ENCODE measurements at places on chromosomes 7 and 10.

GRCh38 chr7:8371742-8372141, 61.7 kb upstream of the NXPH1 start:
- DNase-seq, result no peak

- no peak for DNase-seq
Observed at GRCh38 chr7:116802746-116803152, 59.6 kb upstream of the CAPZA2 start.

DNA sequence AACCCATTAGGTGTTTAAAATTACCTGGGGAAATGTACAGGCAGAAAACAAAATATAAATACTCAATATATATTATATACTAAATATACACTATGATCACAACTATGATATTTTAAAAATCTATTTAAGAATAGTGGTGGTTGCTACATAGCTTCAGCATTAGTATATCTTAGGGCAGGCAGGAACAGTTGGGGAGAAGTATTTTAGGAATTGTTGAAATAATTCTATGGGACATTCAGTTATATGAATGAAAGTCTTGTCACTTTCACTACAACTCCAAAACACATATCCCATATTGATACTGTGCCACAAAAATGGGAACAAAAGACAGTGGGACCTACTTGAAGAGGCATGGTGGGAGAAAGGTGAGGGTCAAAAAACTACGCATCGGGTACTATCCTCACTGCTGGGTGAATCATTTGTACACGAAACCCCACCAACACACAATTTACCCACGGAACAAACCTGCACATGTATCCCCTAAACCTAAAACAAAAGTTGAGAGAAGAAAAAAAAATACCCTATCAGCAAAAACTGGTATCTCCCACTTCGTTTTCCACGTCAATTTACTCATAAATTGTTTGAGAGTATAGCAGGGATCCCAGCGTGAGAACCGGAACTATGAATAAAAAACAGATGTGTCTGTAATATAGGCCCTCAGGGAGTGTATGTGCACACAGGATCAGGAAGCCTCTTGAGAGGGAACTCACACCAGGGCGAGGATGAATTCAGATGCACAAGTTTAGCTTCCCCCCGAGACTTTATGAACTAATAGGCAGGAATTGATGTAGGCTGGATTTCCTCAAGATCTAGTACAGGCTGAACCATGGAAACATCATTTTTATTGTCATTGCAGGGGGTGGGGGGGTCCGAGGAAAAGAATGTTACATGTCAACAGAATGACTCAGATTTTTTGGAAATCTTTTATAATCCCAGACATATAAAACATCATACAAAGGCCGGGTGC, 16.2 kb downstream of the SLC16A12 start:
- DNase-seq, result no peak

DNA sequence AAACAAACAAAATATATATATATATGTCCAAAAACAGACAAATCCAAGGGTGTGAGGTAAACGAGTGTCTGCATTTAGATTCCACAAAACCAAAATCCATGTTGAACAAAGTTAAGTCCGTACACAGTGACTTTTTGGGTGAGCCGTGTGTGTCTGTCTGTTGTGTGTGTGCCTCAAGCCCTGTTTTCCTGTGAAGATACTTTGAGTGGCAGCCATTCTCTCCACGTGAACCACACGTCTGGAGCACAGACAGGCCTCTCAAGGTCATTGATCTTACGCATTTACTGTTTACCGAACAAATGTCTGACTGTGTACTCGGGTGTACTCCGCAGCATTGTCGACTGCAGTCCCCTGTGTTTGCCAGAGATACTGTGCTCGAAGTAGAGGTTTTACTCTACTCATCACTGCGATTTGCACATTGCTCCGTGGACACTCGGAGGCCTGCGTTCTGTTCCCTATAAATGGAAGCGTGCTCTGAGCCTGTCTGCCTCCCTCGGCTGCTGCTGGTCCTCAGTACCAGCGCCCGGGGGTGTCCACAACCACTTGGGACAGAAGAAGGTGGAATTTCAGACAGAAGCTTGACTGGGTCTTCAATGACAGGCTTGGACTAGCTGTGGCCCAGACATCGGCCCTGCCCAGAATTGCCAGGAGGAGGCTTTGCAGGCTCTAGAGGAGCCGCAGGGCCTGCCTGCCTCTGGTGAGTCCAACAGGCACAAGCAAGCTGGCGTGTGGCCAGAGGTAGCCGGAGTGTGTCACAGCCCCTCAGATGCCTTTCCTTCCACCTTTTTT, 22.1 kb downstream of the CYP17A1 start:
- no peak for DNase-seq

GRCh38 chr7:28183627-28184026, 3.0 kb upstream of the JAZF1 start:
- DNase-seq, result no peak

DNA sequence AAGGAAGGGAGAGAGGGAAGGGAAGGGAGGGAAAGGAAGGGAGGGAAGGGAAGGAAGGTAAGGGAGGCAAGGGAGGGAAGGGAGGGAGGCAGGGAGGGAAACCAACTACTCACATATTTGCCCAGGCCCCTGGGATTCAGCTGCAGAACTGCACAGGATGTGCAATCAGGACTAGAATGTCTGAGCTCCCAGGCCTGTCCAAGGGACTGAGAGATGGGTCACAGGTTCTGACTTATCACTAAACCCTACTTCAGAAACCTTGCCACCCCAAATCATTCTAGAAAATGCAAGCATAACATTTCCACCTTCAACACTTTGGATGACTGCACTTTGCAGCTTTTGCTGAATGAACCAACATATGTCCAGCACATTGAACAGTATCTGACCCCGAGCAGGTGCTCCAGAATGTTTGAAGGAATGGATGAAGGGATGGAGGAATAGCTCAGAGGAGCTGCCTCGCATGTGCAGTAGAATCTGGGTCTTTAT, 245.3 kb downstream of the KCNMA1 start:
- no peak for DNase-seq

- no peak for DNase-seq
Observed at GRCh38 chr10:119413093-119413453, 129.4 kb downstream of the RGS10 start.

GRCh38 chr7:108434010-108434409, 22.2 kb downstream of the NRCAM start:
- DNase-seq, result no peak

- no peak for DNase-seq
Observed at GRCh38 chr7:66297579-66297978, 92.4 kb downstream of the TPST1 start.

DNA sequence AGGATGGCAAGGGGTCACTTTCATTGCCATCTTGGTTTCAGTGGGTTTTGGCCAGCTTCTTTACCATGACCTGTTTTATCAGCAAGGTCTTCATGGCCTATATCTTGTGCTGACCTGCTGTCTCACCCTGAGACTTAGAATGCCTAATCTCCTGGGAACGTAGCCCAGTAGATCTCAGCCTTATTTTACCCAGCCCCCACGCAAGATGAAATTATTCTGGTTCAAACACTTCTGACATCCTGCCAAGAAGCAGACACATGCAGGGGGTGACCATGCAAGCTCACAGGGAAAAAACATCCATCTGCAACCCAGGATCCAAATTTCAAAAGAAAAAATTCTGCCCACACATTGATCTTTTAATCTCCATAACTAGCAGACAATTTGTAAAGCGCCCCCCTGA, 88.4 kb upstream of the EEPD1 start:
- DNase-seq, result no peak

DNA sequence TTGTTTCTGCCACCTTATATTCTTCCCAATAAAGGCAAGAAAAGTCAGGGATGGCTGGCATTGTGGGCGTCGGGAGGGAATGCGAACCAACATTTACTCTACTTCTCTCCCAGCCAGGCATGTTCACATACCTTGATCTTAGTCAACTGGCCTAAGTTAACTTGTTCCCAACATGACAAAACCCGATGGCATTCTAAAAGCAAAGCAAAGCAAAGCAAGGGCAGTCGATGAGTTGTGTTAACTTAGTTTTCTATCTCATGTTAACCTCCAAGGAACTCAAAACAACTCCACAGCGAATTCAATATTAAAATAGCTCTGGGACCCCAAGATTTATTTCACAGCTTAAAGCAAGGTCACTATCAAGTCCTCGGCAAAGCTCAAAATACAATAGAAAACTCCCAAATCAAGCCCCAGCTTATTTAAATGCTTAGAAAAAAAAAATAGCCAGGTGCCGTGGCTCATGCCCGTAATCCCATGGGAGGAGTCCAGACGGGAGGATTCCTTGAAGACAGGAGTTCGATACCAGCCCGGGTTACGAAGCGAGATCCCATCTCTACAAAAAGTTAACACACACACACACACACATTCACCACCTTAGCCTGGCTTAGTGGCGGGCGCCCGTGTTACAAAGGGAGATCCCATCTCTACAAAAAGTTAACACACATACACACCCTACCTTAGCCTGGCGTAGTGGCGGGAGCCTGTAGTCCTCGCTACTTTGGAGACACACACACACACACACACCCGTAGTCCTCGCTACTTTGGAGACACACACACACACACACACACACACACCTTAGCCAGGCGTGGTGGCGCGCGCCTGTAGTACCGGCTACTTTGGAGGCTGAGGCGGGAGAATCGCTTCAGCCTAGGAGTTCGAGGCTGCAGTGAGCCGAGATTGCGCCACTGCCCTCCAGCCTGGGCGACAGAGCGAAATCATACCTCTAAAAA, 901 bp upstream of the CCNY start:
- DNase-seq, result peak; percentile 18

- no peak for DNase-seq
Observed at GRCh38 chr10:1735562-1735961, 1.8 kb downstream of the ADARB2 start.

DNA sequence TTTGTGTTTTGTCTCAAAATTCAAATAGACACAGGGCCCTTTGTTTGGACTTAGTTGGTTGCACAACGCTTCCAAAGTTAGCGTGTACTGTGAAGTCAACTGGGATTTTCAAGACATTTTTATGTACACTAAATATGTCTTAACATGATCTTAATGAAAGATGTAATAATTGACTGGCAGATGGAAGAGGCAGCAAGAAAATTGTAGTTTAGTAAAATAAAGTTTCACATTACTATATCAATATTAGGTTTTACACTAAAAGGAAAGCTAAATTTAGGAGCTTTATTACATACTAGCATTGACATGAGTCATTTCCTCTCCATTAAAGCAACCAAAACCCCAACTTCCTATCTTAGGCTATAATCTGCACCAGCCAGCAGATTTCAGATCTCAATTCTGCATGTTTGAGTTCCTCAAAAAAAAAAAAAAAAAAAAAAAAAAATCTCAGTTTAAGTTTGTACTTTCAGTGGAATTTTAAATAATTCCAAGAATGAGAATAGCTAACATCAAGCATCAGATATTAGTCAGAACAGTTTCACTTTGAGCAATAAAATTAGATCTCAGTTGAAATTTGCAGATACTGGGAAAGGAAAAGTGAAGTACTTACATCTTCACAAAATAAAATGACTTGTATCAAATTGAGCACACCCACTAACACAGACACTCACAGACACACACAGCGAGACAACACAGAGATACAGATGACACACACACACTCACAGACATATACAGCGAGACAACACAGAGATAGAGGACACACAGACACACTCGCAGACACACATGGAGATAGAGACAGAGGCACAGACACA, 346.6 kb upstream of the KLF6 start:
- peak; percentile 45 for DNase-seq

- no peak for DNase-seq
Observed at GRCh38 chr10:124536496-124537050, 75.0 kb downstream of the LHPP start.

Measured in stimulated activated naive B cell treated with anti-CD40 and anti-IgM and Interleukin-4, amounts not matched to agents 10 μg/mL and 1 μg/mL and 100 μg/mL, for 72 hours (primary cell).